Fibroblast of pulmonary artery (primary cell): ENCODE measurements at places on chromosomes 6 and 20.
A peak's percentile ranks its signal among the peaks of the same experiment; 100 is the strongest.

GRCh38 chr6:145830612-145831011 lies 16.0 kb upstream of the FBXO30 start:
- no peak for DNase-seq

GRCh38 chr6:27280064-27280539 lies 32.0 kb downstream of the POM121L2 start:
- DNase-seq, result peak; percentile 45

DNA sequence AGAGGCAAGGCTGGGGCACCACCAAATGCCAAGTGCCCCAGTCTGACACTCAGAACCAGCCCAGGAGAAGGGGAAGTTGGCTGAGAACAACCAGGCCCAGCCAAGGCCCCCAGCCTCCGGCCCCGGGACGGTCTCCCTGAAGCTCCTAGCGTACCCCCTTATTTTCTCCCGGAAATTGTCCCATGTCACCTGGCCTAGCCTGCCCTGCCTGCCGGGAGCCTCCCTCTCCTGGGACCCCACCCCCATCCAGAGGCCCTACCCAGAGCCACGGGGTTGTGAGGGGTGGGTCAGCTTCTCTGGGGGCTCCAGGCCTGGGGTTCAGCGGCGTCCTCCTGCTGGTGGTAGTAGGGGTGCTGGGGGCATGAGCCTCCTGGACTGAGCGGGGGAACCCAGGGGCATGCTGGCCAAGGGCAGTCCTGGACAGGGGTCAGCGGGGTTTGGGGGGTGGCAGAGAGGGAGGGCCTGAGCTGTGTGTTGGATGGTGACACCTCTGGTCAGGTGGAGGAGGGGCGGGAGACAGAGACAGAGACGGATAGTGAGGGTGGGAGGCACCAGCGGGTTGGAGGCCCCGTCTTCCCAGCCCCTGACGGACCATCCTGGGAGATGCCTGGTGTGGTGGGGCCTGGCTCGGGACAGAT lies 7.9 kb upstream of the SLCO4A1 start:
- DNase-seq, result no peak

DNA sequence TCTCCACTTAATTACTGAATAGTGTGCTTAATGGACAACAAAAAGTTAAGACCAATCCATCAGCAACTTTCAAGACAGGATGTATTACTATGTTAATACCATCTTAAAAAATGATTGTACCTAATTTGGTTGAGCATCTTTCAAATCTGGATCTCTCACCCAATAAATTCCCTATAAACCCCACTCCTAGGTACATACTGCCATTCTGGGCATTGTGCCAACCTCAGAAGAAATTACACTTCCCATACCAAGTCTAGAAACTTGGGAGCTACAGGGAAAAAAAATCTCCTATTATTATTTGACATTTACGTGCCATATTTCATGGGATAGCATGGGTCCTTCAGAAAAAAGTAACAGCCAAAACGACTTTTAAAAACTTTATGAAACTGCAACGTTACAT lies 5.1 kb downstream of the SYNCRIP start:
- DNase-seq, result no peak

DNA sequence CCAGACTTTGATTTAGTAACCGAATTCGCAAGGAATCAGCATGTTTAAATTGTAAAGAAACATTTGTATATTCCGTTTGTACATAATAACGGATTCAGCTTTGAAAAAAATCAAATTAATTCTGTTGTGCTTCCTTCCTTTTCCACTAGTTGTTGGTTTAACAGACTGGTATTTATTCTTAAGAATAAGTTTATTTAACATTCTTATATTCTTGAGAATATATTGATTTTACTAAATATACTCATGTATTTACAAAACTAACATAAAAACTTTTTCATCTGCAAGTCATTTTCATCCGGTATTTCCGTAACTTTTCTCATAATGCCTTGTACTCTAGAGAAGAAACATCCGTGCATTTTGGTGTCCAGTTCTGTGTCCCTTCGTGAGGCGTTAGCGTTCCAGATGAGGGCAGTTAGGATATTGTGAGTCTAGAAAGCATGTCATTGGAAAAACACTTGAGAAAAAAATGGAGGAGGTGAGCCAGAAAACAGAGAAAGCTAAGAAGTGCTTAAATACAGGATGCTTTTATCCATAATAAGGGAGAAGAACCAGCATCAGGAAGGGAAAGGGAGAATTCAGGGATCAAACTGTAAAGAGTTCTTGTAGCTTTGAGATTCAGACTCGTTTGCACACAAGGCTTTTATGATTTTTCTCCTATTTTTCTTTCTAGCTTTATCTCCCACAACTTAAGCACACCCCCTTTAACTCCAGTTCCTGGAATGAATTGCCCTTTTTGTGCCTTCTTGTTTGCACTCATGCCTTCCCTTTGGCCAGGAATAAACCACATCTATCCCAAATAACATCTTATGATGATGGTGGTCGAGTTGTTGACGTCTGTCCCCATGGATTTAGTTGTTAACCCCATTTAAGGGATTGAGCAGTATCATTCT lies 1.8 kb downstream of the WRNIP1 start:
- DNase-seq, result peak; percentile 33

DNA sequence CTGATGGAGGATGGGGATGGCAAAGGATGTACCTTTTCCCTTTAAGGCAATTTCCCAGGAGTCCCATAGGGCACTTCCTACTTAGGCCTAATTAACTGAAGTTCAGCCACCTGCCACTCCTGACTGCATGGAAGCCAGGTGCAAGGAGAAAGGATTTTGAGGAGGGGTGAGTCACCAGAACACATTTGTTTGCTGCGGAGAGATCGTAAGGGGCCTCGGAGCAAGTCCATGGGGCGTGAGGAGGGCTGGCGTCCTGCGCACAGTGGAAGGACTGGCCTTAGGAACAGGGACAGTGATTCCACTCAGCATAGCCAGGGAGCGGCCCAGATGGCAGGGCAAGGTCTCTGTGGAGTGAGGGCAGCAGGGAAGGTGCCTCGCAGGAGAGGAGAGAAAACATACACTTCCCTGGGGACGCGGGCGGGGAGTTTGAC lies 11.8 kb upstream of the MAP1LC3A start:
- no peak for DNase-seq

GRCh38 chr6:44969446-44970185 lies 358.5 kb upstream of the RUNX2 start:
- peak; percentile 48 for DNase-seq

- no peak for DNase-seq
Observed at GRCh38 chr6:91087908-91088307, 501.0 kb upstream of the MAP3K7 start.

DNA sequence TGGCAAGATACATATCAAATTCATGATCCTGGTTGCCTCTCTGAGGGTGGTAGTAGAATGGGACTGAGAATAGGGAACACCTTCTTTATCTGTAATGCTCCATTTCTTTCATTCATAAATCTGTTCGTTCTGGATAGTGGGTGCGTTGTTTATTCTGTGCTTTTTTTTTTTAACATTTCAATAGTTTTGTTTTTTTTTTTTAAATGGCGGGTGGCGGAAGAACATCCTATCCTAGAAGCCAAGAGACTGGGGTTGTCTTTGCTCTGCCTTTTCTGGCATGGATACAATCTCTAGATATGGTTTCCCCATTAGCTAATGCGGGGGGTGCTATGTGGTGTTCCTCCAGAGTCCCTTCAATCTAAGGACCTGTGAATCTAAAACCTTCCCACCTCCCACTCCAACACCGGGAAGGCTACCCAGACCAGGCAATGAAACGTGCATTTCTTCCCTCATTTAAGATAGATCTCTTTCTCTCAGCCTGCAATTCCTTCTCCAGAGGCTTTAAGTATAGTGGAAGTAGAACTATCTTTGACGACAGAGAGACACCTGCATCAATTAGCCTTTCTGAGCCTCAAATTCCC lies 883 bp upstream of the CCDC28A start:
- no peak for DNase-seq

DNA sequence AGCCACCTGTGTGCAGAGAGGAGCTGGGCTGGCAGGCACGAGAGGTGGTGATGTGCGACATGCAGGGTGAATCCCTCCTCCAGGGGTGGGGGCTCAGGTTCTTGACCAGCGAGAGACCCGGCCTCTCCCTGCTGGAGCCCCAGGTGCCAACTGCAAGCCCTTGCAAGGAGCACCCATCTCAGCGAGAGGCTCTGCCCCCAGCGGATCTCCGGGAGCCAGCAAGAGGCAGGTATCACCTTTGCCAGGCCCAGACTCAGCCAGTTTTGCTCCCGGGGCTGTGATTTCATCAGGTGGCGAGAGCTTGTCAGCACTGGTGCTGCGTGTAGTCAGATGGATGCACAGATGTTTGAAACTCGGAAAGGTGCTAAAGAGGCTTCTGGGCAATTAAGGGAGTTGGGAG lies 87.7 kb downstream of the TFAP2C start:
- no peak for DNase-seq

- DNase-seq, result no peak
Observed at GRCh38 chr6:158801655-158802294, 17.4 kb downstream of the EZR start.

DNA sequence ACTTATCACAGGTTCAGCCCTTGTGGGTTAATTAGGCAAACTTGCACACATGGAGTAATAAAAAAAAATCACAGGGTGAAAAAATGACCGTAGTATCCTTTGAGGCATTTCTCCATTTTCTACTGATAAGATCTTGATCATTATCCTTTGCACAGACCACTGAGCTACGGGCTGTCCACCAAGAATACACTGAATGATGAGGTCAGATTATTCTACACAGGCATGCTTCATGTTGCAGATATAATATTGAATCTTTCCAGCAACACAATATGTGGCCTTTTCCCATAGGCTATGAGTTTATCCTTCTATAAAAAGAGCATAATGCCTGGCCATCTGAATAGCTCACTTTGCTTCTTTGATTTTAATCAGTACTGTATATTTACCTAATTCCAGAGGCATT lies 168.9 kb downstream of the FRK start:
- DNase-seq, result no peak

- no peak for DNase-seq
Observed at GRCh38 chr6:118663993-118664985, 12.9 kb upstream of the CEP85L start.

DNA sequence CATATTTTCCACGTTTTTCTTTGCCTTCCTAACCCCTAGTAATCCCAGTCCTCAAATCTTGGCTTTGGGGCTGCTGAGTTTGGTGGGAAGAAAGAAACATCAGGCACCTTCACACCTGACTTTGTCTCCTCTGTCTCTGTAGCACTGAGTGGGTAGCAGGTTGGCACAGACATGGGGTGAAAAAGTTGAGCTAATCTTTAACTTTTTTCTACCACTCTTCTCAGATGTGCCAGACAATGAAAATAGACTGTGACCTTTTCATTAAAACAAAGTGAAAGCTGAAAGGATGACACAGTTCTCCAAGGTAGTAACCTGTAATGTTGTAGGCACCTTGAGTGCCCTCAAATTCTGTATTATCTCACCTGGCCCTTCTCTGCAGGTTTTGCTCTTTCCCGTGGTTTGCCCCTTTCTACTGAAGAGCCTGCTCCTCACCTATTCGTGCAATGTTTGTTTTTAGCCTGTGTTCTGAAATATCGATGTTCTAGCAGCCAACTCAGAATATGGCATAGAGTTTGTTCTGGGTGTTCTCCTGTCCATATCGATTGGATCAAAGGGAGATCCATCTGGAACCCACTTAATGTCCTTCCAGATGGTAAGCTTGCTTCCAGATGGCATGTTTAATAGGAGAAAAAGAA lies 57.8 kb upstream of the ATXN1 start:
- no peak for DNase-seq

DNA sequence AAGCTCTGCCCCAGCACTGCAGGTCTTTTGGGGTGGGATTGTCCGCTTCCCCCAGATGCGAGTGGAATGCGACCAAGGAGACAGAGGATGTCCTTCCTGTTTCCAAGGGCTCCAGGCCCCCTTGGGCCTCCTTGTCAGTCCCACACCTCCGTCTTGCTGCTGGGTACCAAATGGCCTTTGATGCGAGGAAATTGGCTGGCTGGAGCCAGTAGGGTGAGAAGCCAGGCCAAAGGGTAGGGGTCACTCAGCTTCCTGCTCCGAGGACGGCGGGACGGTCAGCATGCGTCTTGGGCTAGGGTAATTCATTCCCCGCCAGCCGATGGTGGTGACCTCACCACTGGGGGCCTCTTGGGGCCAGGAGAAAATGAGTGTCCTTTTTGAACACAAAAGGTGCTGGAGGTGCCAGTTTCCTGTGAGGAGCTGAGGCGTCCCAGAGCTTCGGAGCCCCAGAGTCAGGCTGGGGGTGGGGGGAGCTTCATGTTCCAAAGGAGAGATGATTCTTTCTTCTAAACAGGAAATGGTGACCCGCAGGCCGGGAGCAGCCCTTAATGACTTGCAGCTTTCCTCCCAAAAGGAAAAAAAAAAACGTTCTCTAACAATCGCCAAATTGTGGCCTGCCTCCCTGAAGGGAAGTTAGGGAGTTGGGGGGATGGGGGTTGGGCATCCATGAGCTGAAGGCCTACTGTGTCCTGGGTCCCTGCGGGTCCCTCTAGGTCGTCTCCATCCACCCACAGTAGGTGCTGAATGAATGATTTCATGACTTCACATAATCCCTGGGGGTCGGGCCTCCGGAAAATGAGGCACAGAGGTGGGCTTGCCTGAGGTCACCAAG lies 6.7 kb downstream of the SNAI1 start:
- peak; percentile 88 for DNase-seq

- no peak for DNase-seq
Observed at GRCh38 chr20:33408313-33408712, 7.0 kb upstream of the CDK5RAP1 start.

DNA sequence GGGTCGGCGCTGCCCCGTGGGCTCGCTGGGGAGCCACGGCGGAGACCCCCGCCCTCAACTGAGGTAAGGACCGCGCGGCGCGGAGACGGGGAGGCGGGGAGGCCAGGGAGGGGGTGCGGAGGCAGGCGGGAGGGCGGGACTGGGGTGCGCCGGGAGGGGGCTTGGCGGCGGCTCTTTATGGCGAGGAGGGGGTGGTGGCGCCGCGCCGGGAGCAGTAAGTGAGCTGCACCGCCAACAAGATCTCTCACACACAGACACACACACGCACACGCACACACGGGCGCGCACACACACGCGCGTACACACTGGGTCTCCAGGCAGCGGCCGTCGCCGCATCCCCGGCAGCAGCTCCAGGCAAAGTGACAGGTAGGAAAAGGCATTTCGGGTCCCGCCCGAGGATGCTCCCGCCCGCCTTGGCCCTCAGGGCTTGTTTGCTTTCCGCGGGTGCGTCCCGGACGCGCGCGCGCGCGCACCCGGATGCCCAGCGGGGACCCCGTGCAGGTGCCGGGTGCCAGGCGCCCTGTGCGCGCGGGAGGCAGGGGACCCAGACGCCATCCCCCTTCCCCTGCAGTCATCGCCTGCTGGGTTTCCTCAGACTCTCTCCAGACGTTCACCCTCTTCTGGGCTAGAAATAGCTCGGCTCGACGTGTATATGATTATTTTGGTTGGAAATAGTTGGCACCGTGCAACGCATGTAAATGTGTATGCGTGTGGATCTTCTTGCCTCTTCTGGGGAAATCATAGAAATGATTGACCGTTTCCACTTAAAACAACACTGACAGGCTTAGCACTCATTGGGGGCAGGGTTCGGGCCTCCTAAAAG lies at the start of gene PLCB4:
TSS of gene PLCB4 (plus strand) at position 247 of the 823 bp plus-strand sequence. CDS start 238,728 bp downstream, outside the sequence.
- DNase-seq, result peak; percentile 24

DNA sequence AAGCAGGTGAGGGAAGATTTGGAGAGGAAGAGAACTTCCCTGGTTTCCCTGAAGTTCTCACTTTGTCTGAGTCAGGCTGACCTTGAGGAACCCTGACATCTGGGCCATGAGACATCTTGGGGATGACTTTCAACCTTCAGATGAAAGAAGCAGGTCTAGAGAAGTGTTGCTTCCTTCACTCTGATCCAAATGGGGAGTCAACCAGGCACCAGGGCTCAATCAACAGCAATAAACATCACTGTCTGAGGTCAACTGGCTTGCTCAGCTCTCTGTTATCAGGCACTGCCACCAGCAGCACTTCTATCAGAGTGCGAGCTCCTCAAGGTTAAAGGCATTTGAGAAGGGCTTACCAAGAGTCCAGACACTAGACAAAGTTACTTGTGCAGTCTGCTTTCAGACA lies 6.3 kb downstream of the ACOT8 start:
- DNase-seq, result no peak
